GM18507 (cell line): ENCODE measurements at places on chromosomes 5 and 9.

- no peak for DNase-seq
These were observed 37.0 kb downstream of the MAMDC2 start for GRCh38 chr9:70080481-70081119.

GRCh38 chr5:137888466-137888862 lies 793 bp upstream of the PKD2L2 start:
- no peak for DNase-seq

GRCh38 chr5:42949348-42950115 lies 90.6 kb downstream of the ANXA2R start:
- peak; percentile 43 for DNase-seq

DNA sequence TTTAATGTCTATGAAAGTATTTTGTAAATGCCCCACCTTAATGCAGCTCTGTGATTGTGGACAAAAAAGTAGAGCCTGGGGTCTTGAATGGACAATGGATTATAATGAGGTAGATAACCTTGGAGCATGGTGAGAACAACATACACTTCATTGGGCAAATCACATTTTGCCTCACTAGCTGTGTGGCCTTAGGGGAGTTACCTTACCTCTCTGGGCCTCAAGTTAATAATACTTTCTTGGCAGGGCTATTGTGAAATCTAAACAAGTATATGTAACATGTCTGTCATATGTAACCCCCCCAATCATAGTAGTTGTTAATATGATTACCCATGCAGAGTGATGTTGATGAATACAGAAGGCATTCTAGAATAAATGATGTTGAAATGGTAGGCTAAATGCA lies 213.6 kb upstream of the ANKRD55 start:
- DNase-seq, result no peak

DNA sequence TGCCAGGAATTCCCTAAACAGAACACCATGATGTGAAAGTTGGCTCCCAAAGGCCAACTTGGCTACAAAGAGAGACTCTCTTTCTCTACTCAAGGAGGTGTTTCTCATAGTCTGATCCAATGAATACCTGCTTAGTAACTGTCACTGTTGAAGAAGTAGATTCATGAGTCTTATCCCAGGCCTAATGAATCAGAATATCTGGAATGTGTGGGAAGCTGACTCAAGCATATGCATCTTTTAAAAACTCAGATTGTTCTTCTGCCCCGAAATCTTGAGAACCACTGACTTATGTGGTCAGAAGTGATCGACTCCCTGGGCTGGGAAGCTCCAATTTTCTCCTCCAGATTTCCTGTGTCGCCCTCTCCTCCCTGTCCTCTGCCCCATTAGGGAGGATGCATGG lies 345.6 kb downstream of the PLK2 start:
- DNase-seq, result no peak

DNA sequence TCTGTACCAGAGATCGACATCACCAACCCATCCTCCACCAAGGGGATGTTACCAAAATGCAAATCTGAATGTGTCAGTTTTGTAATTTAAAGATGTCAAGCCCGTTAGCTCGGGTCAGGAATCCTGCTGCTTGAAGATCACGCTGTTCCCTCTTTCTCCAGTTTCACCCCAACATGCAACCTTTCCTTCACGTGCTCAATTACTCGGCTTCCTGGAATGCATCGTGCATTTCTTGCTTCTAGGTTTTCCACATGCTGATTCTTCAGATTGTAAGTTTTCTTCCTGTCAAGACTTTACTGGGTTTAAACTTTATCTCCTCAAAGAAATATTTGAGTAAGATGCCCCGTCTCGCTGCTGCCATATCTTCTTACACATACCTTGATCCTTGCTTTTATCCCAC lies 209.5 kb upstream of the SNX2 start:
- DNase-seq, result no peak
